ENCODE measurements at places on chromosomes 12 and 14.

- DNase-seq = no peak
These were observed 14.7 kb downstream of the RITA1 start for GRCh38 chr12:113200021-113200797.

GRCh38 chr12:98745578-98746391 is 100.7 kb downstream of the APAF1 start:
- peak; percentile 47 for DNase-seq

- DNase-seq = no peak
These were observed 14.0 kb downstream of the RNASE9 start for GRCh38 chr14:20546877-20547276.

GRCh38 chr12:108302403-108303311 is 36.5 kb downstream of the CMKLR1 start:
- DNase-seq = peak; percentile 58

- DNase-seq = no peak
These were observed 5.0 kb downstream of the CMKLR1 start for GRCh38 chr12:108333898-108334699.

DNA sequence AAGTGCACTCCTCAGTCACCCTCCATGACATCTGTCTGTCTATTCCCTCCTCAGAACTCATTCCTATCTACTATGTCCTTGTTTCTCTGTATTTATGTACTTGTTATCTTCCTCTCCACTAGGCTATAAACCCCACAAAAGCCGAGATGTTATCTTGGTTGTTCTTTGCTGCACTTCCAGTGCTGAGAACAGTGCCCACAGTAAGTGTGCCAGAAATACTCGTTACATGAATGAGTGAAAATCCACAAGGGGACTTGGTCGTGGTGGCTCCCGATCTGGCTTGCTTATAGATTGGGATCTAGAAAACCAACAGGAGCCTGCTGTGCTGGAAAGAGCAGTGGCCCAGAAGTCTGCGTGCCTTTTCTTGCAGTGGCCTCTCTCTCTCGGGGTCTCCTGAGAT is 111.9 kb upstream of the PRMT8 start:
- no peak for DNase-seq

- DNase-seq = peak; percentile 80
These were observed 17.7 kb downstream of the DNAL1 start for GRCh38 chr14:73662487-73662943.
